ENCODE measurements at places on chromosomes 12 and 14. TPM values are rescaled to one million over a fixed set of nuclear protein-coding genes. Genes with fewer than 3 reads are reported as not detected.

TMEM229B gene
- 0.17 TPM for total RNA-seq

GRIN2B gene
- total RNA-seq = 4.9 TPM

ANO4 gene
- total RNA-seq = not detected

IRAK4 gene
- total RNA-seq = 4.0 TPM

DYRK2 gene
- total RNA-seq = 9.8 TPM

SDR9C7 gene
- total RNA-seq = not detected

NFE2 gene
- total RNA-seq = 0.24 TPM

AQP6 gene
- total RNA-seq = not detected

DACT1 gene
- 0.81 TPM for total RNA-seq

RNF31 gene
- 29.7 TPM for total RNA-seq

SLC17A8 gene
- not detected for total RNA-seq

TOMM20L gene
- not detected for total RNA-seq

TBX5 gene
- not detected for total RNA-seq

SLC25A47 gene
- not detected for total RNA-seq

C14orf180 gene
- not detected for total RNA-seq

KRT73 gene
- total RNA-seq = not detected

TGM1 gene
- 1.2 TPM for total RNA-seq
